ENCODE measurements at places on chromosomes 5 and 9. TPM values are rescaled to one million over a fixed set of nuclear protein-coding genes. Genes with fewer than 3 reads are reported as not detected.
A peak's percentile ranks its signal among the peaks of the same experiment; 100 is the strongest.

DNA sequence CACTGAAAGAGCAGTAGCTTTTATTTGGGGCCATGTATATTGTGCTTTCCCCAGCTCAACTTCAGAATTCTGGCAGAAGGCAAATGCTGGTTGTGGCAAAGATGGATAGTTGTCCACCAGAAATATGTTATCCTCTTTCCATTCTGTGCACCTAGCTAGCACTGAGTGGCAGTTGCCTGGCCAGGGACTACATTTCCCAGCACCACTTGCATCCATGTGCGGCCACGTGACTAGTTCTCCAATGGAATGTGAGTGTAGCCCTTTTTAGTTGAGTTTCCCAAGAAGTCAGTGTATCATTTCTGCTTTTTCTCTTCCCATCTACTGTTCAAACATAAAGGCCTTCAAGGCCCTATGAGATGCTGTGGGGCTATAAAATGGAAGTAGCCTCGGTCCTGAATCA, 354.0 kb upstream of the CLINT1 start:
- no peaks in the 10 kb centered on the region for H3K27me3 ChIP-seq
- no peak for DNase-seq
- H3K27ac ChIP-seq, result no peak overlapping the region
- no peak overlapping the region for H3K4me3 ChIP-seq
- peaks cover 4% of the 10 kb centered on the region for H3K4me1 ChIP-seq

GRCh38 chr9:13090628-13091027, 188.9 kb downstream of the MPDZ start:
- no peak overlapping the region for H3K27ac ChIP-seq
- no peaks in the 10 kb centered on the region for H3K27me3 ChIP-seq
- no peak for DNase-seq

DNA sequence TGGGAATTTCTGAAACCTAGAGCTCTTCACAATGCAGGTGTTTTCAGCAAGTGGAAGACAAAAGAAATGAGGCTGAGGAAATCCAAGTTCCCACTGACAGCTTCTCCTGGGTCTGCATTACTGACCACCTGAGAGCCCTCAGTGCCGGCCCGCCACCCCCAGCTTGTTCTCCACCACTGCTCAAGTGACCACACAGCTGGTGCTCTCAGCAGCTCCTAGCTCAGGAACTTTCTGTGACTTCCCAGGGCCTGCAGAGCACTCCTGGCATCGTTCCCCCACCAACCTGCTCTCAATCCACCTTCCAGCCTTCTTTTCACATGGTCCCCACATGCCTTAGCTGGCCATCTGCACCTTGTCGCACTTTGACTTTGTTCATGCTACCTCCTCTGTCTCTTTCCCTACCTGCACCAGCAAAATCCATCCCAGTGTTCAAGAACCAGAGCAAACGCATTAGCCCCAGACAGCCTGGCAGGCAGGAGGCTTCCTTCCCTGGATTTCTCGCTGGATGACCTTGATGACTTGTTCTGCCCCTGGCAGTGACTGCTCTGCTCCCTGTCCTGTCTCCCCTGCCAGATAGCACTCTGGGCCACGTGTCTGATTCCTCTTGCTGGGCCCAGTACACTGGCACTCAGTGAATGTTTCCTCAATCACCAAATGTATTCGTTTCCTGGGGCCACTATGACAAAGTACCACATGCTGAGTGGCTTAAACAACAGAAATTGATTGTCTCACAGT, 35.1 kb upstream of the NANS start:
- H3K36me3 ChIP-seq, result peaks cover 42% of the 10 kb centered on the region
- peaks cover 12% of the 10 kb centered on the region for H3K4me1 ChIP-seq
- H3K4me3 ChIP-seq, result no peak overlapping the region
- DNase-seq, result no peak
- no peak overlapping the region for H3K27ac ChIP-seq
- H3K27me3 ChIP-seq, result no peaks in the 10 kb centered on the region

DNA sequence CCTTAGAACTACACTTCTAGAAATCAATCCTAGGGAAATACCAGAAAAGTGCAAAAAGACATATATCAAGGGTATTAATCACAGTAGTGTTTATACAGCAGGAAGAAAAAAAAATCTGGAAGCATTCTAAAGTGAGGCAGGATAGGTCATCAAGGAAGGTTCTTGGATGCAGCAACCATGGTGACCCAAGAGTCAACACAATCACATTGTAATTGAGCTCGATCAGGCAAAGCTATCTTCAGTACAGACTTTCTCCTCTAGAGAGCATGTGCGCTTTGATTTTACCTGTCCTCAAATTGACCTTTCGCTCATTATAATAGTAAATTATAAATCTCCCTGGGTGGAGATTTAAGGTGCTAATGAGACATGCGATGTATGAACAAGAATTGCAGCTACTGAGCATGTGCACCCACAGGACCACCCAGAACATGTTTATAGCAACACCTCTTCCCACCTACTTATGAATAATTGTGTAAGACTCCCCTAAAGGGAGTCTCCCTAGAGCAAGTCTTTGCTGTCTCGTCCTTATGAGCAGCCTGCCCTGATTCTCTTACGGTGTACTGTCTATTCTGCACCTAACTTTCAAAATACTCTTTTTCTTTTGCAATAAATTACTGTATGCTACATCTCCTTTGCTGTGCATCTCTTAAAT, 297.7 kb downstream of the ATPSCKMT start:
- H3K27me3 ChIP-seq, result no peaks in the 10 kb centered on the region
- no peak overlapping the region for H3K27ac ChIP-seq
- H3K4me3 ChIP-seq, result no peak overlapping the region

GRCh38 chr9:38178237-38178636, 109.2 kb upstream of the SHB start:
- DNase-seq, result no peak
- H3K27ac ChIP-seq, result no peak overlapping the region
- H3K27me3 ChIP-seq, result no peaks in the 10 kb centered on the region

GRCh38 chr5:27571681-27572080, 533.3 kb upstream of the CDH9 start:
- no peaks in the 10 kb centered on the region for H3K27me3 ChIP-seq
- no peaks in the 10 kb centered on the region for H3K36me3 ChIP-seq
- DNase-seq, result no peak
- H3K4me1 ChIP-seq, result no peaks in the 10 kb centered on the region
- no peak overlapping the region for H3K27ac ChIP-seq
- H3K4me3 ChIP-seq, result no peak overlapping the region

GRCh38 chr9:33116860-33117259, 40.4 kb upstream of the SMU1 start:
- peaks cover 74% of the 10 kb centered on the region for H3K36me3 ChIP-seq
- DNase-seq, result no peak
- H3K4me1 ChIP-seq, result peaks cover 10% of the 10 kb centered on the region
- H3K4me3 ChIP-seq, result no peak overlapping the region

GRCh38 chr9:20689833-20690232, 5.8 kb downstream of the FOCAD start:
- H3K4me1 ChIP-seq, result peaks cover 12% of the 10 kb centered on the region
- DNase-seq, result no peak
- no peak overlapping the region for H3K27ac ChIP-seq
- H3K27me3 ChIP-seq, result no peaks in the 10 kb centered on the region

DNA sequence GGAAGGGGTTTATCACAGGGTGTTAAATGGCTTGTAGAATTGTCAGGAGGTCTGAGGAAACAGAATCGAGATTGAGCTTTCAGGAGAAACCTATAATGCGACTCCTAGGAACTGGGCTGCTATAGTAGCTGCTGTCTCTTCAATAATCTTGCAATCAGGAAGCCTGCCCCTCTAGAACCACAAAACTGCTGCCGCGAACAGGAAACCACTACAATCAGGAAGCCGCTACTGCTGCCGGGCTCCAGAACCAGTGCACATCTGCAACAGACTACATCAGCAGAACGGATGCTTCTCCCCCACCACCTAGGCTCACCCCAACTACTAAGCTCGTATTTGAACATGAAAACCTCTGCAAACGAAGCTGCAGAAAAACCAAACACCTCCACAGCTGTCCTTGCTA, 31.6 kb downstream of the TNFSF8 start:
- H3K27ac ChIP-seq, result no peak overlapping the region
- H3K27me3 ChIP-seq, result no peaks in the 10 kb centered on the region
- H3K4me1 ChIP-seq, result peaks cover 36% of the 10 kb centered on the region
- peaks cover 20% of the 10 kb centered on the region for H3K36me3 ChIP-seq
- H3K4me3 ChIP-seq, result no peak overlapping the region

DNA sequence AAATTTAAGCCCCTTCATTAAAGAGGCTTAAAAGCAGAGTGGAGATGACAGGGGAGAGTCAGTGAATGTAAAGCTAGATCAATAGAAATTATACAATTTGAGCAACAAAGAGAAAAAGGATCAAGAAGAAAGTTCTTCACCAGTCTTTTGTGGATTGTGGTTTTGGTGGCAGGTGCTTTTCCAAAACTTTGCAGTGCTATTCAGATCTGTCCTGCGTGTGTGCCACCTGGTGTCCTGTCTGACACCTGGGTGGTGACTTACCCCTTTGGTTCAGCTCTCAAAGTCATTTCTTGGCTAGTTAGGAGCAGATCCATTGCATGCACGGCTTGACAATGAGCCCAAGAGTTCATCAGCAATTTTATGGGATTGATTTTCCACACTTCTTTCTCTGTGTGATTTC, 69.4 kb downstream of the SREK1 start:
- peaks cover 7% of the 10 kb centered on the region for H3K36me3 ChIP-seq
- H3K4me1 ChIP-seq, result no peaks in the 10 kb centered on the region
- DNase-seq, result no peak

DNA sequence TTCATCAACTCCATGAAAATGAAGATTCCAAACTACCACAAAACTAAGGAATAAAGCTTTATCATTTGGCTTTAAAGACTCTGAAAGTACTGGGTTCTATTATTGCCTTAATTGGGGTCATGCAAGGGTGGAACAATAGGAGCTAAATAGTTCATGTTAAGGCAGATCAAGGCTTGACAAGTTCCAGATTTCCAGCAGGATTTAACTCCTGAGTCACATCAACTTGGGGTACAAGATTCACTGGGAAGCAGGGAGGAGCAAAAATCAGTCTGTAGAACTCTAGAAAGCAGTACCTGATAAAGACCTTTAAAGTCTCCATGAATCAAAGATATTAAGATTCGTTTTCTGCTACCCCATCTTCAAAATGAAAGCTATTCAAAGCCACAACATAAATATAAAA, 41.9 kb upstream of the GLRX start:
- no peak for DNase-seq
- H3K36me3 ChIP-seq, result no peaks in the 10 kb centered on the region
- peaks cover 6% of the 10 kb centered on the region for H3K27me3 ChIP-seq
- H3K4me3 ChIP-seq, result no peak overlapping the region
- H3K27ac ChIP-seq, result no peak overlapping the region

GRCh38 chr5:177489119-177489716, 8.2 kb downstream of the PDLIM7 start:
- peaks cover 4% of the 10 kb centered on the region for H3K36me3 ChIP-seq
- H3K27ac ChIP-seq, result no peak overlapping the region
- DNase-seq, result no peak
- no peak overlapping the region for H3K4me3 ChIP-seq

DNA sequence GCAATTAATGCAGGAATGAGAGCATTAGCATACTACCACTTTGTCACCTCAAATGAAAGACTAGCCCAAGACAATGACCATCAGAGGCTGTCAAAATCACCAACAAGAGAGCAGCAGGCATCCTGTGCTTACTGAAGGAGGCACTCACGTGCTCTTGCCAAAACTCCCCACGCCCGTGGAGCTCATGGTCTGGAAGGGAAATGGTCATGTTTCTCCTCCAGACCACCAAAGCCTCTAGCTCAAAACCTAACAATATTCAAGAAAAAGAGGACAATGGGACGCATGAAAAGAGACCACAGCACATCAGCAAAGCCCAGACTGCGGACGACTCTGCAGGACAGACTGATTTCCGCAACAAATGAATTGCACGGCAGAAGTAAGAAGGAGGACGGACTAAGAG, 12.8 kb downstream of the AKNA start:
- H3K27me3 ChIP-seq, result no peaks in the 10 kb centered on the region
- H3K4me3 ChIP-seq, result peak overlapping the region; percentile 84
- peaks cover 41% of the 10 kb centered on the region for H3K36me3 ChIP-seq
- no peak for DNase-seq
- peaks cover 60% of the 10 kb centered on the region for H3K4me1 ChIP-seq

DNA sequence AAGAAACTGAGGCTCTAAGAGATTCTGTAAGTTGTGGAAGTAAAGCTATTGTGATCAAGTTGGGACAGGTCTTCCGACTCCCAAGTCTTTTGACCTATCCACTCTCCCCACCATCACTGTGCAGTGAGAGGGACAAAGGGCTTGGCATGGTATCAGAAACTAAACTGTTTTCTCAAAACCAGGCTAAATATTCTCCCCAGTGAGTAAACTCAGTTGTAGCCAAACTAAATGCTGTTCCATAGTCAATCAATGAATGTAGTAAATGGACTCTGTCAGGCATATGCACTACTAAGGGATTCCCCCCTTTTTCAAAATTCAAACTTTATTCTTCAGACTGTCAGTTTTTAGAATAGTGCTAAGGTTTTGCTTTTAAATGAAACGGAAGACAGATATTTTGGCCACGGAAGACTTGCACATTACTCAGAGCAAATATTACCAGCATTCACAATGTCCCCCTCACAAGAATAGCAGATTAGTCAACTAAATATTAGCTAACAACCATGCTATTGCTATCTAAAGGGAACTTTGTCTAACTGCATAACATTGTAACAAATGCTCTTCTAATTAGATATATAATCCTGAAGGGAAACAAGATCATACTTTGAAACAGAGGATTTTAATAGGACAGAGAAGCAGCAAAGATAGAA, 7.1 kb downstream of the PRKAA1 start:
- peak overlapping the region; percentile 14 for H3K4me3 ChIP-seq
- DNase-seq, result no peak
- peaks cover 41% of the 10 kb centered on the region for H3K36me3 ChIP-seq
- H3K27ac ChIP-seq, result peak overlapping the region; percentile 42

- H3K4me3 ChIP-seq, result no peak overlapping the region
- no peak for DNase-seq
- H3K27me3 ChIP-seq, result no peaks in the 10 kb centered on the region
- peaks cover 10% of the 10 kb centered on the region for H3K36me3 ChIP-seq
- no peak overlapping the region for H3K27ac ChIP-seq
These were observed 19.2 kb downstream of the LMAN2 start for GRCh38 chr5:177332031-177332895.

- H3K4me3 ChIP-seq, result no peak overlapping the region
- H3K27ac ChIP-seq, result no peak overlapping the region
- H3K27me3 ChIP-seq, result no peaks in the 10 kb centered on the region
- peaks cover 4% of the 10 kb centered on the region for H3K4me1 ChIP-seq
These were observed 14.8 kb downstream of the SPARC start for GRCh38 chr5:151671950-151672349.

DNA sequence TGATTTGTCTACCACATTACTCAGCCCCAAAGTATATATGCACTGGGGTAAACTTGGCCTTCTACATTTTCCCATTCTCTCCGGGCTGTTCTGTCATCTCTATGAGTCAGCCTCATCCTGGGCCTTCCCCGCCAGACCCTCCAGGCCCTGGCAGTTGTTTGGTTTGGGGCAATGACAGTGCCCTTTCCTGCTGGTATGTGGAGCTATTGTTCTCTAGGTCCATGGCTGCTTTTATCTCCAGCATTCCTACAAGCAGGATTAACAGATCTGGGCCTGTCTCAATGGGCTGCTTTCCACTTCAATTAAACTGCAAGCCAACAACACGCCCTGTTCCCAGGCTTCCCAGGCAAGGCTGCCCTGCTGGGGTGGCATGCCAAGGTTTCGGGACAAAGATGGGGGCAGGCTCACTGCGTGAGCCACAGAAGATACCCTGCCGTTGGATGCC, 136.4 kb downstream of the SLIT3 start:
- no peaks in the 10 kb centered on the region for H3K36me3 ChIP-seq
- no peak for DNase-seq
- H3K4me3 ChIP-seq, result no peak overlapping the region
- H3K4me1 ChIP-seq, result no peaks in the 10 kb centered on the region
- H3K27ac ChIP-seq, result no peak overlapping the region

The SPATA31E1 gene
- not detected for total RNA-seq

The MRRF gene
- total RNA-seq, result 36.3 TPM

The HRCT1 gene
- not detected for total RNA-seq

The CMYA5 gene
- total RNA-seq, result 0.27 TPM

Data from naive thymus-derived CD8-positive, alpha-beta T cell (primary cell).